ENCODE measurements at places on chromosomes 2 and 18. TPM values are rescaled to one million over a fixed set of nuclear protein-coding genes. Genes with fewer than 3 reads are reported as not detected.

- DNase-seq, result no peak
Measured at GRCh38 chr2:137951586-137951985, 12.7 kb upstream of the HNMT start.

- no peak for DNase-seq
Measured at GRCh38 chr2:43406651-43407279, 180.4 kb upstream of the ZFP36L2 start.

GRCh38 chr2:23002234-23002633 lies 382.7 kb upstream of the KLHL29 start:
- no peak for DNase-seq

- no peak for DNase-seq
Measured at GRCh38 chr2:191204433-191204832, 40.8 kb upstream of the MYO1B start.

- no peak for DNase-seq
Measured at GRCh38 chr2:67825476-67825875, 237.3 kb downstream of the C1D start.

MEX3C gene
- 53.3 TPM for total RNA-seq

DNA sequence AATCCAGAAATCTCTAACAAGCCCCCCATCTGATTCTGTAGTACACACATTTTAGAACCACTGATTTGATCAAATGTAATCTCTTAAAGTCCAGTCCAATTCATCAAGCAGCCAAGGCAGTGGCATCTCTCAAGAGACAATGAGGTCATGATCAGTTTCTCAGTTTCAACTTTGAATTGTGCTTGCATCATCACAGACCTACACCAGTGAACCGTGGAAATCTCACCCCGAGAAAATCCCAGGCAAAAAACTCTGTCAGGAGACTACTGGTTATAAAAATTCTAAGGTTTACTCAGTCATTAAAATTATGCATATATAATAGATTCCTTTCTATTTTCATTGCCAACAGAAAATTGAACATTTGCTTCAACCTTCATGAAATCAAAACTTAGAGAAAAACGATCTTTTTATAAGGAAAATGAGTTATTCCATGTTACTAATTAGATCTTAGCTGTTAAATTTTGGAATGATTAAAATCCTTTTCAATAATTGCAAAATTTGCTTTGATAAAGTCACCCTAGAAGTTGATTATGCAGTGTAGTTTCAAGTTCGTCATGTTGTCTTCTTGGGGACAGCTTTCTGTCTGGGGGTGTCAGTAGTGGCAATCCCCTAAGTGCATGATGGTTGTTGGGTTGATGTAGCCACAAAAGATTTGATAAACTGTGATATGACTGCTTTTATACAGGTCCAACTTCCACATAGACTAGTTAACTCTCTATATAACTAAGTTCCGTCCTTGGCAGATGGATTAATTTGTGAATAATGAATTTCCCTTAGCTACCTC lies 235.0 kb downstream of the CAMKMT start:
- DNase-seq, result no peak

GRCh38 chr2:85318222-85319074 lies 9.3 kb downstream of the TGOLN2 start:
- no peak for DNase-seq

DNA sequence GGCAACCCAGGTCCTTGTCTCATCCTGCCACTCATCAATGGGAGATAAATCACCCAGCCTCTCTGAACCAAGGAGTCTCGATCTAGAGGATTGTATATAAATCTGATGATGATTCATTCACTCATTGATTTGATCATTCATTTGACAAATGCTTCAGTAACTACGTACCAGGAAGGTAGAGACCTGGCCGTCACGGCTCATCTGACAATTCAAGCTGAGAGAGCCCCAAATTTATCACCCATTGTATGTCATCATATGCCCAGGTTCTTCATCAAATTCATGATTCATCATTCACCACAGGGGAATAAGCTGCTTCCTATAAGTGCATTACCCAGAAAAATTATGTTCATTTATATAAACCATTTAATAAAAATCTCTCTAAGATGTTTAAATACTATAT lies 116.9 kb downstream of the FAM161A start:
- DNase-seq, result no peak

COQ10B gene
- 25.2 TPM for total RNA-seq

- DNase-seq, result peak; percentile 23
Measured at GRCh38 chr2:241818229-241818942, 9.4 kb downstream of the NEU4 start.

FSIP2 gene
- total RNA-seq, result 0.31 TPM

TXNDC9 gene
- total RNA-seq, result 32.2 TPM

GRCh38 chr18:28269750-28270149 lies 92.8 kb upstream of the CDH2 start:
- DNase-seq, result no peak

GRCh38 chr2:179614121-179614520 lies 247.3 kb downstream of the ZNF385B start:
- DNase-seq, result no peak

GRCh38 chr2:128714285-128714684 lies 395.6 kb upstream of the HS6ST1 start:
- no peak for DNase-seq

C2orf15 gene
- total RNA-seq, result 2.3 TPM

DNA sequence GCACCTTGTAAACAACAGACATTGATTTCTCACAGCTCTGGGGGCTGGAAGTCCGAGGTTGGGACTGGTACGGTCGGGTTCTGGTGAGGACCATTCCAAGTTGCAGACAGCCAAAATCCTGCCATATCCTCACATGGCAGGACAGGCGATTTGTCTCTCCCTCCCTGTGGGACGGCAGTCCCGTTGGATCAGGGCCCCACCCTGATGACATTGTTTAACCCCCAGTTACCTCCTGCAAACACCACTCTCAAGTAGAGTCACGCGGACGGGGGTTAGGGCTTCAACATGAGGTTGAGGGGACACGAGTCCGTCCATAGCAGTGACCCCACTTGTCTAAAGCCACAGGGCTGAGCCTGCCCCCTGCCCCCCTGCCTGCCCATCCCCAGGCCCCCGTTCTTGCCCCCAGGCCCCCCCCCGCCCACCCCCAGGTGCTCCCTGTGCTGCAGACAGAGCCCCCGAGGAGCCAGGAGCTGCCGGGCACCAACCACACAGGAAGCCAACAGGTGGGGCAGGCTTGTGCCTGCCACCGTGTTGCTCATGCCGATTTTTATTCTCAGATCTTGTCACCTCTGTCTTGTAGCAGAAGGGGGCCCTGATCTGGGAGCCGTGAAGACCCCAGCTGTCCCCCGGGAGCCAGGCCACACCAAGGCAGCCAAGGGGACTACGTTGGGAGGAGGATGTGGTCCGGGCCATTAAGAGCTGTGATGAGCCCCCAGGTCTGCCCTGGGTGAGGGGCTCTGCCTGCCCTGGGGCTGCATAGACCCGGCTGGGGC lies 82.2 kb downstream of the NFATC1 start:
- DNase-seq, result no peak

GRCh38 chr2:229372207-229372606 lies 101.1 kb upstream of the PID1 start:
- no peak for DNase-seq

HYCC2 gene
- 37.0 TPM for total RNA-seq

GRCh38 chr18:4851301-4851976 lies 345.6 kb downstream of the AKAIN1 start:
- DNase-seq, result no peak

- DNase-seq, result no peak
Measured at GRCh38 chr18:54217624-54218023, 6.8 kb downstream of the MBD2 start.

GRCh38 chr2:44949329-44950151 lies 8.0 kb downstream of the SIX3 start:
- no peak for DNase-seq

Data from activated naive CD8-positive, alpha-beta T cell treated with anti-CD3 and anti-CD28 coated beads, Interleukin-2, amount 10 ng/mL, durations not matched to agents 7 days and 5 days (primary cell).